ENCODE measurements at places on chromosomes 2 and 18.

DNA sequence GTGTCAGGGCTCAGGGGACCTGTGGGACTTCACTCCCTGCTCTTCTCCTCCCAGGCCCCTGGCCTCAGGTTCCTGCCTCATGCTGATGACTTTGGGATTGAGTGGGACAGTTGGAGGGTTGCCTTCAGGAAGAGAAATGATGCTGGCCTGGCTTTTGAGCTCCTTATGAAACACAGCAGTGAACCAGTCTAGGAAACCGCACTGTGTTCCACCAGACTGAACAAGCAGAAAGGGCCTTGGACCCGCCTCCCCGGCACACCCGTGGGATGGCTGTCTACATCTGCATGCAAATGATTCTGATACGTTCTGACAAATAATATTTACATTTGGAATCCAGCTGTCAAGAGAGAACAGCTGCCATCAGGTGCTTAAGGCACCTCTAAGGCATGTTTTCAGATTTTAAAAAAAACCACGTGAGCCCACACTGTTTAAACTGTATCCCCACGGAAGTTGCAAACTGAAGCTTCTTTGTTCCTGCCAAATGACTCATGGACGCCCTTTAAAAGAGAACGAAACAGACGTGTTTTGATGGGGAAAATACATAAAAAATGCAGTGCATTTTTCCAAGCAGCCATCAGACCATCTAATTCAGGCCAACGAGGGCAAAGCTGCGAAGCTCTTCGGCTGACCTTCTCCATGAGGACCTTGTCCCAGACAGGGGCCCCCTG lies 27.6 kb upstream of the ASAP2 start:
- no peak for DNase-seq

GRCh38 chr2:97849881-97850528 lies 136.6 kb downstream of the ZAP70 start:
- no peak for DNase-seq

DNA sequence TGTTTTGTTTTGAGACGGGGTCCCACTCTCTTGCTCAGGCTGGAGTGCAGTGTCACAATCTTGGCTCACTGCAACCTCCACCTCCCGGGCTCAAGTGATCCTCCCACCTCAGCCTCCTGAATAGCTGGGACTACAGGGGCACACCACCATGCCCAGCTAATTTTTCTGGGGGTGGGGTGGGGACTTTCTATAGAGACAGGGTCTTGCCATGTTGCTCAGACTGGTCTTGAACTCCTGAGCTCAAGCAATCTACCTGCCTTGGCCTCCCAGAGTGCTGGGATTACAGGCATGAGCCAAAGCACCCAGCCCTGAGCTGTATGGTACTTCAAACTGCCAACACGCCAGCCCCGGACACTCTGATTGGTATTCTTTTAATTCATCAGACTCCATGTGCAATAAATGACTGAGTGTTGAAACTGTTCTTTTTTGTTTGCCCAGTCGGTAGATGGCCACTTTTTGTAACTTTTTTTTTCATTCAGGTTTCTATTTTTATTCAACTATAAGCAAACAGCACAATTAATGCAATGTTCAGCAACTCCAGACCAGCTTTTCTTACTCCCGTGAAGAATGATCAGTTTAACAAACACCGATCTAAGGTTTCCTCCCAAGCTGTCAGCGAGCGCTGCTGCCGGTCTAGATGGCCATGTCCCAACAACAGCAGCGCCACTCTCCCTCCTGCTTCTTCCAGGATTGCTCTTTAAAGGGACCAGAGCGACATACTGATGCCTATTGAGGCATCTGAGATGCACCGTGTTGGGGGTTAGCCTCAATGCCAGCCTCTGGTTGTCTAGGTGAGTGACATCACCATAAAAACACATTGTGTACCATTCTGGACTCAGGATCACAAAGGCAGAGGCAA lies 12.5 kb upstream of the TGOLN2 start:
- no peak for DNase-seq

DNA sequence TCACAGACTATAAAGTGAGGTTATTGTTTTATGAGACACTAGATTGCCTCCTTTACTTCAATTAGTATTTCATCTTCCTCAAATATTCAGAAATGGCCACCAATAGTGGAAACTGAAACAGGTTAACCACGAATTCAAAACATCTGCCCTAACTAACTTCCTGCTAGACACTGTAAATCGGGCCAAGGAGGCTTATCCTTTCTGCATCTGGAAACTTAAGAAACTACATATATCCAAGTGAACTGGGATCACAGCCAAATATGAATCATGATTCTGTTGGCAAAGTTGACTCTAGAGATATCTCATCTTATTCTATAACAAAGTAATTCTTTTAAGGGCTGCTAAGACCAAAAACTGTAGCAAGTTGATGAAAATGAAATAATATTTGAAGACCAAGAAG lies 136.6 kb upstream of the ZC3H15 start:
- no peak for DNase-seq

DNA sequence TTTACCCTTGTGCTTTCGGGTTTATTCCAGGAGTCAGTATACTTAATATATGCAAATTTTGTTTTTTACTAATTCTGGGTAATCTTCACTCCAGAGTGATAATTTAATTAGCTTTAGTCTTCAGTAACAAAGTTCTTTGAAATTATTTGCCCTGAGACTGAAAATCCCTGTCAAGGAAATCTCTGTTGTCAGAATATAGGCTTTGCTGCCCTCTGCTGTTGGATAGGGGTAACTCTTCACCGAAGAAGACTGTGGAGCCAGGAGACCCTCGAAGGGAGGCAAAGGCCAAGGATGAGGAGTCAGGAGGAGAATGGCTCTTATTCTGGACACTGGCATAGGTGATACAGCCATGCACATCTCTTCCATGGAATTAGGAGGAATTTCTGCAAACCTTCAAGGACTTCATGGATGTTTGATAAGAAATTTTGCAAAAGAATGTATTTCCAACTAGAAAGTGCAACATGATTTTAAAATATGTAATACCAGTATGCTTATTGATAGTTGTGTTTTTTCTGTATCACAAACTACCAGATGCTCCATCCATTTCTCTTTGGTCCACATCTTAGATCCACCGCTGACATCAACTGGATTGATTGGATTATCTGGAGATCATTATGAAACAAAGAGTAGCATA lies 182.3 kb downstream of the RDH14 start:
- DNase-seq: no peak

- no peak for DNase-seq
Observed at GRCh38 chr2:174611006-174611405, 13.4 kb upstream of the WIPF1 start.

GRCh38 chr18:2002151-2002550 lies 569.2 kb downstream of the METTL4 start:
- no peak for DNase-seq

GRCh38 chr2:10810202-10811161 lies 2.1 kb downstream of the PDIA6 start:
- DNase-seq: no peak

- no peak for DNase-seq
Observed at GRCh38 chr2:237630216-237631000, 3.0 kb downstream of the LRRFIP1 start.

DNA sequence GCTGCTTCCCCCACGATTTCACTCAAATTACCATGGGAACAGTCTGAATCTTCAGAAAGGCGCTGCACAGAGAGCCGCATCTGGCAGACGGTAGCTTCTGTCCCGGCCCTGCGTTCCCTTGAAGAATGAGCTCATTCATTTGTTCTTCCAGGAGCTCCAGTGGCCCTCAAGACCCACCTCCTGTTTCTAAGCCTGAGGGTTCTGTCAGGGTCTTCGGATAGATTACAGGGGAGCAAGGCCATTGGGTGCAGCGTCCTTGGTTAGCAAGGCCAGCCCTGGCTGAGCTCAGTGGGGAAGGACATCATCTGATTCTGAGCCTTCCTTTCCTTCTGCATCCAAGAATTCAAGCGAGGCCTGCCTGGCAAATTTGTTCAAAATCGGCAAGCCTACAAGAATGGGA lies 111.9 kb downstream of the PDCL3 start:
- no peak for DNase-seq

- DNase-seq: no peak
Observed at GRCh38 chr18:77054288-77054605, 78.3 kb downstream of the MBP start.

DNA sequence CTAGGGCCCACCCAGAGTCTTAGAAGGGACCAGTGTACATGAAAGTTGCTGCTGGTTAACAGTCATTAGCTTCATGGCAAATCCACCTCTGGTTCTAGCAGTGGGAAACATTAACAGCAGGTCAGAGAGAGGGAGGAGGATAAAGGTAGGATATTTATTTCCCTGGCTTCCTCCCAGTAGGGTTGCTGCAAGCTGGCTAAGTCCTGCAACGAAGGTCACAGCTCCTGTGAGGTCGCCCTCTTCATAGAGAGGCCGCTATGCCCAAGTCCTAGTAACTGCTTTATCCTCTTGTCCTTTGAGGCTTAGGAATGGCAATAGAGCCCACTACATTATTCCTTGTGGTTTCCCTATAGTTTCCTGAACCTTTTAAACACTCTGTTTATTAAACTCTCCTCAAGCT lies 84.0 kb upstream of the ACSL3 start:
- DNase-seq: no peak

DNA sequence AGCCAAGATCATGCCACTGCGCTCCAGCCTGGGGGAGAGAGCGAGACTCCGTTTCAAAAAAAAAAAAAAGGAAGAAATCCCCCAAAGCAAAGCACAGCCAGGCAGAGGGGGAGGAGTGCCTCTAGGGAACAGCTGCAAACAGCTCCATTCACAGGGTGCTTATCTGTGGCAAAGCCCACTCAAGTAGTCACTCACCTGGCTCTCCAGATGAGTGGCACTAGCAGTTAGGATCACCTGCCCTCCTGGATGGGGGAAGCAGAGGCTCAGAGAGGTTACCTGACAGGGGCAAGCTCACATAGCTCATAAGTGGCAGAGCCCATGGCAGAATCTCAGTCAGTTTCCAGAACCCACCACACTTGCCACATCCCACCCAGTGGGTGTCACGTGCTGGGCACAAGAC lies 30.3 kb downstream of the TFCP2L1 start:
- DNase-seq: no peak

- DNase-seq: peak; percentile 2
Observed at GRCh38 chr18:48803518-48803917, 147.2 kb downstream of the SMAD7 start.

DNA sequence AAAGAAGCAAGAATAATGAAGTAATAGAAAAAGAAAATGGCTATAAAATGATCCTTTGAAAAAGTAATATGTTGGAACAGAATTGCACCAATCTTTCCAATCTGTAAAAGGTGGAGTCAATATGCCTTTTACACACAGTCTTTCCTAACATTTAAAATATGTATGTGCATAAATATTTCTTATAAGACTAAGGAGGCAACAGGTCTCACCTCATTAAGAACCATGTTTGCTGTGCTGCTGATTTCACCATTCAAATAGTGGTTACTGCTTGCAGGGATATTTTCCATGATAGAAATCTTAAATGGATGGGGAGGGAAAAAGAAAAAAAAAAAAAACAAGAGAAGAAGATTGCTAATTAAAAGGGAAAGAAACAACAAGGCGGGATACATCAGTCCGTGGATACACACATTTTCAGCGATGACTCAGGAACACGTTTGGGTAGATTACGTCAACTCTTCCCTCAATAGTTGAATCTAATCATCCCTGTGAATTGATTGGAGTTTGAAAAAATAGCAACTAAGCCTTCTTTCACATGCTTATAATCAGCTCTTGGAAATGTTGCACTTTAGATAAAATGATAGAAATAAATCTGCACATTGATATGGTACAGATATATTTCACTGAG lies 2133.9 kb upstream of the CELF4 start:
- no peak for DNase-seq

DNA sequence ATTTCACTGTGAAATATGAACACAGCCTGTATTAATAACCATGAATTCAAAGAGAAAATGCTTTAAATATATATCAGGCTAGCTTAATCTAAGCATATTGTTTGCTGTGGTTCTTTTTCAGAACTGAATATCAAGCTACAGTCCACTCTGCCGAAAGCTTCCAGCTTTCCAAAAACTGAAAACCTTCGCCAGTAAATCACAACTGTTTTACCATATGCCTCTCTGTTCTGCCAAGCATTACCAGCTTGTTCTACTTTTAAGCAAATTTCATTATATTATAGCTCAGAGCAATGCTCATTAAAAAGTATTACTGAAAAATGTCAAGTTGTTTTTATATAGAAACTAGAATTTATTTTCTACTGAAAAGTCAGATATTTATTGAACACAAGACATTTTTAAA lies 277.4 kb downstream of the NRXN1 start:
- DNase-seq: no peak

DNA sequence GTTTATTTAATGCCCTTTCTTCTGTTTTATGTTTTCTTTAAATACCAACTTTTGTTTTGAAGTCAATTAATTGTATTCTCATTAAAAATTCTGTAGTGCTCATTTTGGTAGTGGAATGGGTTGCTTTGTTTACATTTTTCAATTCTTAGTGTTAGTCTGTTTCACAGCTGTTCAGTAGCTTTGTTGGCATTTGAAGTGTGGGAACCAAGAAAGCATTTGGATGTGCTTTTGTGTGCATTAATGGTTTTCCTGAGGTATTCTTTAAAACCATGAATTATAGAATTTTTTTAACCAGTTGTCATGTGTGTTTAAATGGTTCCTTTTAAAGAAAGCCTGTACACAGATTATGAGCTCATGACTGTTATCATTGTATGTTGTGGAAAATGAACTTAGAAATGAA lies 19.7 kb downstream of the MIB1 start:
- no peak for DNase-seq

GRCh38 chr2:21104030-21104660 lies 19.6 kb upstream of the TDRD15 start:
- no peak for DNase-seq

DNA sequence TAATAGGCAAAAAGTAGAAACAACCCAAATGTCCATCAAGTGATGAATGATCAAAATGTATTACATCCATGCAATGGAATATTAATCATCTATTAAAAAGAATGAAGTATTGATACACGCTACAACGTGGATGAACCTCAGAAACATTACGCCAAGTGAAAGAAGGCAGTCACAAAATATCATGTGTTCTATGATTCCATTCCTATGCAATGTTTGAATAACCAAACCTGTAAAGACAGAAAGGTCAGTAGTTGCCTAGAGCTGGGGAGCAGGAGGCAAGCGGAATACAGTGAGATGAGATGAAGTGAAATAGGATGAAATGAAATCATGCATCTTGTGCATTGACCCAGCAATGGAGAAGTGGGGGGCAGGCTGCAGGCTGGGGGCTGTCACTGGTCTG lies 17.9 kb upstream of the COL6A3 start:
- no peak for DNase-seq

GRCh38 chr2:227497158-227497557 lies 25.2 kb downstream of the AGFG1 start:
- DNase-seq: no peak

DNA sequence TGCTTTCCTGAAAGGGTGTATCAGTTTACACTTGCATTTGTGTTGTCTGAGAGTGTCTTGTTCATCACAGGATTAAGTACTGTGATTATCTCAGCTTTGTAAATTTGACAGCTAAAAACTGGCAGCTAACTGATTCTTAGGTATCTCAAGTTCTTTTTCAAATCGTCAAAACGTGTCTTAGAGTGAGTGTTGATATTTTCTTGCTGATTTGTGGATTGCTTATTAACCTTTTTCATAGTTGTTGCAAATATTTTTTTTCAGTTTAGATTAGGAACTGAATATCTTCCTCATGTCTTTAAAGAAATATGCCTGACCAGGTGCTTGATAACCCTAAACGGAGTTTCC lies 41.9 kb downstream of the LRRFIP1 start:
- DNase-seq: no peak

- DNase-seq: no peak
Observed at GRCh38 chr2:113282747-113283533, 4.2 kb upstream of the PAX8 start.

GRCh38 chr2:104432991-104433390 lies 420.9 kb upstream of the POU3F3 start:
- no peak for DNase-seq

All from activated CD4-positive, alpha-beta T cell treated with anti-CD3 and anti-CD28 coated beads for 1 hour (primary cell).